Central memory CD8-positive, alpha-beta T cell (primary cell): ENCODE measurements at places on chromosomes 5 and 9.

GRCh38 chr5:153086486-153086885 is 404.0 kb upstream of the GRIA1 start:
- no peak for DNase-seq

GRCh38 chr9:137224830-137225694 is at the start of gene CYSRT1:
CYSRT1 (plus strand) TSS chr9:137225174; CDS start chr9:137225622, 448 bp downstream.
- no peak for DNase-seq

- DNase-seq = no peak
Measured at GRCh38 chr9:135584371-135584770, 22.8 kb downstream of the PAEP start.

DNA sequence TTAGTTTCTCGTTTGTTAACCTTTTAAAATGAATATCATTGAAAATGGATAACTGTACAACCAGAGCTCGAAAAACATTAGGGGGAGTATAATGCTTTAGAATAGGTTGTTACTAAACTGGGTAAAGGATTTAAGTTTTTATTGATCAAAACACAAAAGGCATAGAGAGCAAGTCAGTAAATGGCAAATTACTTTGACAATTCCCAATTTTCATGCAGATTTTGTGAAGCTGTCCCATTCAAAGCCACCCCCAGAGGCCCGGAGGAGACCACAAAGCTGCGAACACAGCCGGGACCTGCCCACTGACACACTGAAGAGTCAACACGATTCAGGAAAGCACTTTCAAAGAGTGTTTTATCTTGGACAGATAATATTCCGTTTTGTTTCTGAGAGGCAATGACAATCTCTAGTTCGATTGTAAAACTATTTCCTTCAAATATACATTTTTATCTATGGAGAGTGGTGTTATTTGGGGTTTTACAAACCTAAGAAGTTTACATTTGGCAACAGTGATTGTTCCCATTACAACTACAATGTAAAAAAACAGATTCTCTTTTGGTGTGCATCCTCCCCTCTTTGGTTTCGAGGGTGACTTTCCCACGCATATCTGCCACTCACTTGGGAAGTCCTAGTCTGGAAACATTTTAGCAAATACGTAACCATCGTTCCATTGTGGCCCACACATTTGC is 182.6 kb upstream of the TBCA start:
- no peak for DNase-seq

DNA sequence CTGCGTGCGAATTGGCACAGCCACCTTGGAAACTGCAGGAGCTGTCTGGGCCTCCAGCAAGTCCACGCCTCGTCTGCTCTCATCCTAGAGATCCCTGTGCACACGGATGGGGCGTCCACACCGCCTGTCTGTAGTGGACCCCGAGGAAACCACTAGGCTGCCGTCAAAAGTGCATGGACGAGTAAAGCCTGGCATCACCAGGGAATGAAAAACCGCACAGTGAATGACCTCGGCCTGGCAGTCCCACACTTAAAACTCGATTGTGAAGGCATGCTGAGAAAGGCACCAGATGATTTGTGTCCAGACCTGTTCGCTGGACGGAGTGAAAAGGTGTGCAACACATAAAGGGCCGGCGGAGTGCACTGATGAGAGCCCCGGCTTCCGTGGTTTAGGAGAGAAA is 50.8 kb downstream of the MRPL36 start:
- no peak for DNase-seq

DNA sequence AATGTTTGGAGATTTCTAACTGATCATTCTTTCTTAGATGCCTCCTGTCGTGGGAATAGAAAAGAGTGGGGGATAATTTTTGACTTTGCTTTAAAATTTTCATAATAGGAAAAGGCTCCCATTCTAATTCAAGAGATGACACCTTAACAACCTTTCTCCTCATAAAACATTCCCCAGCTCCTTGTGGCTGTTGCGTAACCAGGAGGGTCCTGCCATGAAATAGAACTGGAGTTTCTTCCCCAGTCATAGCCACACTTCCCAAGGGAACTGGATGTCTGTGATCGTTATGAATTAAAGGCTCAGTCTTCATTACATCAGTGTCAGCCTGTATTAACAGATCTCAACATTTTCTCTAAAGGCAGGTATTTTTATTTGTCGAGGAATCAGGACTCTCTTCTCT is 119.9 kb upstream of the DAP start:
- DNase-seq = no peak

DNA sequence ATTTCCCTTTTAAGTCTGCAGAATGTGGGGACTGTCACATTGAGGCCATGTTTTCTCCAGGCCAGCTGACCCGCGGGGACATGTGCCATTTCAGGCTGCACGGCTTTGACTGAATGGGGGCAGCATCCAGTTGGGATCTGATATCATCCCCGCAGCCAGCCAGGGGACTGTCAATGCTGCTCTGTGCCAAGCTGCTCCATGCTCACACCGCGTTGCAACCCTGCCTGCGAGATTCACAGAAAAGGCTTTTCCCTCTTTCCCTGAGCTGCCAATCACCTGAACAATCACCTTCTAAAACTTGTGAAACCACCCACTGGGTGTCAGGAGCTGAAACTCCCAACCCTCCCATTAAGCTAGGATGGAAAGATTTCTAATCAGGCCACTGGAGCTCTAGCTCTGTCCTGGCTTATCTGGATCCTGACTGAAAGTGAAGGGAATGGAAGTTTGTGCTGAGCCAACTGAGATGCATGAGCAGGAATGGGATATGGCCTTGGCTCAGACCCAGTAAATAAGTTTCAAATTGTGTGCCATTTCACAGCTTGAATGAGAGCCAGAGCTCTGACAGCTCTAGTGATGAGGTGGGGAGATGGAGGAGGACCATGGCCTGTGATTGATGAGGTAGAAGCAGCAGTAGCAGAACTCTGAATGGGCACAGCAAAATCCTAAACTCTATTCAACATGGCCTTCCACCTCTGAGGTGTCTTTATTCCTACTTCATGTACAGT is 34.5 kb upstream of the ZNF366 start:
- DNase-seq = no peak

DNA sequence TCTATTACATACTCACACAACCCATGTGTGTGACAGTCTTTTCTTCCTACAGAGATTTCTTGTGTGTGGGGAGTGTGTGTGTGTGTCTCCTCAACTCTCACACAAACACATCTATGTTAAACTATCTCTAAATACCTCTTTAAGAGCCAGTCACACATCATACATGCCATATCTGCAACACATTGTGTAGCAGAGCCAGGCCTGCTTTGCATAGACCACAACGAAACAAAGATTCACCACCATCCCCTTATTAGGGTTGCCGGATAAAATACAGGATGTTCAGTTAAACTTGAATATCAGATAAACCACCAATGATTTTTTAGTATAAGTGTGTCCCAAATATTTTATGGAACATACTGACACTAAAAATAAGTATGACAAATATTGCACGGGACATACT is 2.3 kb downstream of the FAM170A start:
- DNase-seq = no peak

DNA sequence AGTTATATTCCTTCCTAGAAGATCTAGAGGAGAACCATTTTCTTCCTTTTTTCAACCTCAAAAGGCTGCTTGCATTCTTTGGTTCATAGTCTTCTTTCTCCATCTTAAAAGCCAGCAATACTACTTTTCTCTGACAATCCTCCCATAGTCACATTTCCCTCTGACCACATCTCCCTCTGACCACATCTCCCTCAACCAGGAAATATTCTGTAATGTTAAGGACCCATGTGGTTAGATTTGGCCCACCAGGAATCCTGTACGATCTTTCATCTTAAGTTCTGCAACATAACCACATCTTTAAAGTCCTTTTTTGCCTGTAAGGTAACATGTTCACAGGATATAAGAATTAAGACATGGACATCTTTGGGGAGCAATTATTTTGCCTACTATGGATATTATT is 179.4 kb upstream of the SPEF2 start:
- DNase-seq = no peak

- no peak for DNase-seq
Measured at GRCh38 chr5:176529116-176529740, 8.0 kb downstream of the RNF44 start.

DNA sequence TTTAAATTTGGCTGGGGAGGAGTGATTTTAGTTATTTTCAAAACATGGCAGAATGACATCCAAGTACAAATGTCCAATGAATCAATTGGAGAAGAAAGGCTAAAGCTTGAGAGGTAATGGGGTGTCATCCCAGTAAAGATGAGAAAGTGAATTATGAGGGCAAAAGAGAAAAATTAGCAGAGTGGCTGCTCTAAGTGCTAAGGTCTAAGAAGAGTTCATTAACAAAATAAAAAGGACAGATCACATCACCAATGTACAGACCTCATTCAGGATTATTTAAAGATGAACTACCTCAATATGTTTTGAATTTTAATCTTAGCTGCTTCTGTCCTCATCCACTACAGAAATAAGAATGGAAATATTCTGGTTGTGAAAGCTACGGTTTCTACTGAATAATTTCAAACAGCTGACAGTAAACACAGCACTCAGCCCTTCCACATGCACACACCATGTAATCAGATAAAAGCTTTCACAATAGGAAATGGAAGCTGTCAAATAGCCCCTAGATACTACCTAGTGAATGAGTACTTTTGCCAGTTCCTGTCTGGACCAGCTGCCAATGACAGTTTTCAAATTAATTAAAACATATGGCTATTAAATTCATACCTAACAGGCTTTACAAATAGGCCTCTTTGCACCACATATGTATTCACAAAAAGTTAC is 171.5 kb downstream of the SSBP2 start:
- no peak for DNase-seq

DNA sequence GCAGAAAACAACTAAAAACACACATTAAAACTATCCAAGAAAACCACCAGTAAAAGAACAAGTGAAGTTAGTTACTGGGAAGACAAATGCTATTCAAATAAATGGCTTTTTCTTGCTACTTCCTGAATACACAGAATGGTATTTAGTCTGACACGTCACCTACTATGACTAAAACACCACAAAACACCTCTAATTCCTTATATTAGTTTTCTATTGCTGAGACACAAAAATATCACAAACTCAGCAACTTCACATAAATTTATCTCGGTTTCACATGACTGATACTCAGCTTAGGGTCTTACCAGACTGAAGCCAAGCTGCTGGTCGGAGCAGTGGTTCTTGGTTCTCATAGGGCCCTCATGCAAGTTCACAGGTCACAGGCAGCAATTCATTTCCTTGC is 5.4 kb downstream of the DMAC1 start:
- DNase-seq = no peak

DNA sequence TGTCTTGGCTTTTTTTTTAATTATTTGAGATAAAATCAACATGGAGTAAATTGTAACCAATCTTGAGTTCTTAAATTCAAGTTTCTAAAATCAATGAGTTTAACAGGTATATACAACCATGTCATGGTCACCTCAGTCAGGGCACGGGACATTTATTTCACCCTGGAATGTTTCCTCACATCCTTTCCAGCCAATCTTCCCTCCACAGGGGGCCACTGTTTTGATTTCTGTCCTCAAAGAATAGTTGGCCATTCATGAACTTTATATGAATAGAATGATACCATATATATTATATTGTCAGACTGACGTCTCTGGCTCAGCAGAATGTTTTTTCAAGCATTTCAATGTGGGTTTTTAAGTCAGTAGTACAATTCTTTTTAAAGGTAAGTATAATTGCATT is 806 bp downstream of the ZNF474 start:
- no peak for DNase-seq

DNA sequence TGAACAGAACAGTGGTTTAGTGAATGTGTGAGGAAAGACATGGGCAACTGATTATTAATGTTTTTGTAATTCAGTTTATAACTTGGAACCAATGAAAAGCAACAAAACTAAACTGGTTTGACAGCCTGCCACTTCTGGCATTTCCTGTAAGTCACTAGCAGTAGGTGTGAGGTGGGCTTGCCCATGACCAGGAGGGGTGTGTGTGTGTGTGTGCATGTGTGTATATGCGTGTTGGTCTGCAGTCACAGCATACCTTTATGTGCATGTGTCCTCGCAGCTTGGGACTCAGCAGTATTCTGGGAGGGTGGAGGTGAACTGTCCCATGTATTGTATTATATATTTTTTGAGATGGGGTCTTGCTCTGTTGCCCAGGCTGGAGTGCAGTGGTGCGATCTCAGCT is 32.3 kb downstream of the OTULIN start:
- DNase-seq = no peak
